AML-193 (cell line): ENCODE measurements at places on chromosomes 6 and 20.
A peak's percentile ranks its signal among the peaks of the same experiment; 100 is the strongest.

- no peak for DNase-seq
These were observed 93.8 kb upstream of the CD93 start for GRCh38 chr20:23179766-23180403.

GRCh38 chr6:149636124-149636523 lies 12.4 kb downstream of the KATNA1 start:
- DNase-seq, result no peak

DNA sequence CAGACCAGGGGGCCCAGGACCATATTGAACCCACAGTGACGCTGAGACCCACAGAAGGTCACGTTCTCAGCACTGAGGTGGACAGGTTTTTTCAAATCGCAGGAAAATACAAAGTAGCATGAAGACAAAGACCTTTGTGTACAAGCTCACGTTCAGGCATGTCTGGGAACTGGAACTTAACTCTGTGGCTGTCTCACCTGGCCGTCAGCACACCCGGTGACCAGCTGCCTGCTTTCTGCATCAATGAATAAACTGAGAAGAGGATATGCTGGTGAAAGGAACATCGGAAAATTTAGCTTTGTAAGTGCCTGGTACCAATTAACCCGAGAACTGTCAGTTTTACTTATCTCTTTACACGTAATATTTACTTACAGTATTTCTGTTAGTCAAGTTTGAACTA lies 36.5 kb downstream of the WDR27 start:
- no peak for DNase-seq

GRCh38 chr6:135329851-135330803 lies 149.0 kb downstream of the MYB start:
- DNase-seq, result no peak

DNA sequence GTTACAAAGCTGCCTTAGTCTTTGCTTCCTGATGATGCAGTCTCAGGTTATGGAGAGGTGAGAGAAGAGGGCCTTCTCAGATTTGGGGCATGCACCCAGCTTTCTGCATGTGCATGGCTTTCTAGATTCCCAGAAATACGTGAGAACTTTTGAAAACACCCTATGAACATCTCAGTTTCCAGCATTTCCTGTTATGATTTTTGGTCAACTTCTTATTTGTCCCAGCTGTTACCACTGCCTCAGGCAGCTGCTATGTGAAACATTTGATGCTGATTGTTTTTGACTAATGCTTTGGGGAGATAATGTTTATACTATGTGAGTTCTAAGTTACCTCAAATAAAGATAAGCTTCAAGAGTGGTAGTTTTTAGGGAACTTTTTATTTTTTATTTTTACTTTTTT lies 9.5 kb upstream of the SNAP25 start:
- DNase-seq, result no peak

DNA sequence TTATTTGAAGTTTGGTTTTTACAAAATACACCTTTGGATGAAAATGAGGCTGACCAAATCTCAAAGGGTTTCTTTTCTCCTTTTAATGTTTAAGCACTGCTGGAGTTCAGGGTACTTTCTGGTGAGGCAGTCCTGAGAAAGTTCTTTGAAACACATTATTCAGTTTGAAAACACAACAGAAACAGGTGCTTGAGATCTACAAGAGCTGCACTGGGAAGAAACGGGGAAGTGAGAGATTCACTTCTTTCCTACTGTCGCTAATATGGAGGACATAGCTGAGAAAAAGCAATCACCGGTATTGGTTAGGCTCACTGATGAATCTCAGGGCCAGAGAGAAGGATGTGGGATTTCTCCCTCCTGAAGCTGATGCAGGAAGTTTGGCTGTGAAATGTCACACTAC lies 22.9 kb upstream of the TMEM170B start:
- DNase-seq, result no peak

DNA sequence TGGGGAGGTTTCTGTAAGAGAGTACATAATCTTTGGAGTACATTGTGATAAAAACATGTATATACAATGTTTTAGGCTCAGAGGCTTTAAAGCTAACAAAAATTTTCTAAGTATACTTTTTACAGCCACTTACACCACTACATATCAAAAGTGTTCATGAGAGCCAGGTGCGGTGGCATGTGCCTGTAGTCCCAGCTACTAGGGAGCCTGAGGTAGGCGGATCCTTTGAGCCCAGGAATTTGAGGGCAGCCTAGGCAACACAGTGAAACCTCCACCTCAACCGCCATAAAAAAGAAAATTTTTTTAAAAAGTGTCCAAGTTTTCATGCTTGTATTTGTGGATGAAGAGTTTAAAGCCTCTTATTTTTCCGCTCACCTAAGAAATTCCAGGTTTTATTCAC lies 22.5 kb downstream of the SNX3 start:
- DNase-seq, result no peak

GRCh38 chr6:25193460-25194171 lies 85.6 kb upstream of the CARMIL1 start:
- DNase-seq, result no peak

DNA sequence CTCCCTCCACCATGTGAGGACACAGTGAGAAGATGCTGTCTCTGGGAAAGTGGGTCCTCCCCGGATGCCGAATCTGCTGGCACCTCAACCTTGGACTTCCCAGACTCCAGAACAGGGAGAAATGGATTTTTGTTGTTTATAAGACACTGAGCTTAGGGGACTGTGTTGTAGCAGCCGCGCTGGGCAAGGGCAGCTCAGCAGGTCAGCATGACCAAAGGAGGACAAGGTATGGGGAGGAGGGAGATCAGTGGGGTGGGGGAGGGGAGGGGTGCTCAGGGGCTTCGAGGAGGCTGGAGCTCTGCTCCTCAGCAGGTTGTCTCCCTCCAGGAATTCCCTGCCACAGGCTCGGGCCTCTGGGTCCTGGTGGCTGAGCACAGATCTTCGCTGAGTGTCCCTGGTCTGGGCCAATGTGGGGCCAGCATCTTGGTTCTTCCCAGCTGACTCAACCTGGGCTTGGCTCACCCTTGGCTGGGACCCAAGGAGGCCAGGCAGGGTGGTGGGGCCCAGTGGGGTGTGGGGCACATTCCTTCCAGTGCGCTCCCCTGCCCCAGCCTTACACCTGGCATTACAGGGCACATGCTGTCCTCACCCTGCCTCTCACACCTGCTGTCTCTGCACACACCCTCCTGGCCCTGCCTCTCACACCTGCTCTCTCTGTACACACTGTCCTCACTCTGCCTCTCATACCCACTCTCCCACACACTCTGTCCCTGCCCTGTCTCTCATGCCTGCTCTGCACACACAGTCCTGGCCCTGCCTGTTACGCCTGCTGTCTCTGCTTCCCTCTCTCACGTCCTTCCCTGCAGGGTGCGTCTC lies 107.3 kb downstream of the SYCP2 start:
- DNase-seq, result no peak

- DNase-seq, result no peak
These were observed 29.5 kb upstream of the TCFL5 start for GRCh38 chr20:62891111-62891510.

DNA sequence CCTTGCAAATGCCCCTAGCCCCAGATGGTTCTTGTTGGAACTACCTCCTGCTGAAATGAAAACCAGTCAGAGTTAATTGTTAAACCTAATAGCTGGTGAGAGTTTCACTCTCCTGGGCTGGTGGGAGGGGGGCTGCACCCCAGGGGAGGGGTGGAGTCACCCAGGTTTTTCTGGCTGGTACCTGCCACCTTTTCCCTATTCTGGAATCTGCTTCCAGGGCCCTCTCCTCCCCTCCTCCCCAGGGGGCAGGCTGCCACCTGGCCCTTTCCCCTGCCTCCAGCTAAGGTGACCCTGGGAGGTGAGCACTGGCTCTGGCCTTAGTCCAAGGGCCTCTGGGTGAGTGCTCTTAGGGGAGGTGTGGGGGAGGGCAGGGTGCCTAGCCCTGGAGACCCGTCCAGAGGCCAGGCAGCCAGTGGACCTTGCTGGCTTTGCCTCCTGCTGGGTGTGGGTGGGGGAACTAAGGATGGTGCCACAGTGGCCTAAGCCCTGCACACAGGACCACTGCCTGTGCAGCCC lies 48.8 kb upstream of the EPB41L1 start:
- no peak for DNase-seq

GRCh38 chr6:147625946-147626345 lies 117.5 kb downstream of the SAMD5 start:
- DNase-seq, result no peak

- DNase-seq, result no peak
These were observed 302.7 kb upstream of the ZFP64 start for GRCh38 chr20:52494244-52494643.

GRCh38 chr6:155354167-155354566 lies 39.9 kb upstream of the TFB1M start:
- no peak for DNase-seq

- no peak for DNase-seq
These were observed 87.0 kb downstream of the TBC1D7 start for GRCh38 chr6:13241364-13241763.

DNA sequence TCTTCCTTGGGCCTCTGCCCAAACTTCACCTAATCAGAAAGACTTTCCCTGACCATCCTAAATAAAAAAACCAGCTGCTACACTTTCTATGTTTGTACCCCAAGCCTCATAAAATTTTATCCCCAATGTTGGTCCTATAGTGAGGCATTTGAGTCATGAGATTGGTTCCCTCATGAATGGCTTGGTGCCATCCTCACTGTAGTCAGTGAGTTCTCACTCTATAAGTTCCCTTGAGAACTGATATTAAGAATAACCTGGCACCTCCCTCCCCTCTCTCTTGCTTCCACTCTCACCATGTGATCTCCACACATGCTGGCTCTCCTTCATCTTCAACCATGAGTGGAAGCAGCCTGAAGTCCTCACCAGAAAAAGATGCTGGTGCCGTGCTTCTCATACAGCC lies 316.9 kb upstream of the PRDM1 start:
- no peak for DNase-seq

DNA sequence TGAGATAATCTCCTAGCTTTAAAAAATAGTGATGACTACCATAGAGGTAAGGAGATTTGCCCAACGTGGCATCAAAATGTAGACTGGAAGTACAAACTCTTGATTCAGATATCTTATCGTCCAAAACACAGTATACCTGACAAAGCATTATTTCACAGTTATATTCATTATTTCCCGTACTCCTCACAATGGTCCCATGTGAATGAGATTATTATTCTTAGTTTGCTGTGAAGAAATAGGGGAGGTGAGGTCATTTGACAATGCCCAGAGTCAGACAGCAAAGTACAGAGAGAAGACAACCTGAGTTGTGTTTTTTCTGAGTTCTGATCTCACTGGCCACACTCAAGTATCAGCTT lies 1.2 kb upstream of the TFB1M start:
- peak; percentile 33 for DNase-seq

DNA sequence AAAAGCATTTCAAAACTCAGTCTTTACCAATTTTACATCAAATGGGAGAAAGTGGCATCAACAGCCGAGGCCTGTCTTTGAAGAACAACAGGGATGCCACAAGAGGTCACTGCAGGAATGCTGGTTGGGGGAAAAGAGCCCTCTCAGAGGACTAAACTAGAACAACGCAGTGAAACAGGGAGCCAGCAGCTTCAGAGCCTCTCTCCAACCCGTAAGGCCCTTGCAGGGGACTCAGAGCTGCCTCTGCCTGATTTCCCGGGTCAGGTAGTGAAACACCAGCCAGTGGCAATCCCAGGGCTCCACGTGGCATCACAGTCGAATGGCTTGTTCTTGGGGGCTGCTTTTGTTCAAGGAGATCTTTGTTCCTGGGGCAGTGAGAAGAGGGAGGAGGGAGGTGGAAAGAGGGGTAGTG lies 55.0 kb upstream of the KCNK16 start:
- DNase-seq, result no peak

DNA sequence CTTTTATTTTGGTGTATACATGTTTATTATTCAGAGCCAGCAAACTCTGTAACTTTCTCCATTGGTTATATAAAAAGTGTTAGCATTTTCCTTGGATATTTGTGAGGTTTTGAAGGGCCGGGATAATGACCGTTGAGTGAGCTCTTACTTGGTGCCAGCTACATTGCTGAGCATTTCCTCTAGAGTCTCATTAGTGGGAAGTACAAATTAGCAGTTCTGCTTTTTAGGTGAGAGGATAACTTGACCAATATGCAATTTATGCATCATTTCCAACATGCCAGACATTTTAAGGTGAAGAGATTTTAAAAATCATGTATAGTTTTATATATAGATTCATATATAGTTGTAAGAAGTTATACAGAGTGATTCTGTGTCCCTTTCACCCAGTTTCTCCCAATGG lies 84.3 kb downstream of the CARMIL1 start:
- peak; percentile 25 for DNase-seq

DNA sequence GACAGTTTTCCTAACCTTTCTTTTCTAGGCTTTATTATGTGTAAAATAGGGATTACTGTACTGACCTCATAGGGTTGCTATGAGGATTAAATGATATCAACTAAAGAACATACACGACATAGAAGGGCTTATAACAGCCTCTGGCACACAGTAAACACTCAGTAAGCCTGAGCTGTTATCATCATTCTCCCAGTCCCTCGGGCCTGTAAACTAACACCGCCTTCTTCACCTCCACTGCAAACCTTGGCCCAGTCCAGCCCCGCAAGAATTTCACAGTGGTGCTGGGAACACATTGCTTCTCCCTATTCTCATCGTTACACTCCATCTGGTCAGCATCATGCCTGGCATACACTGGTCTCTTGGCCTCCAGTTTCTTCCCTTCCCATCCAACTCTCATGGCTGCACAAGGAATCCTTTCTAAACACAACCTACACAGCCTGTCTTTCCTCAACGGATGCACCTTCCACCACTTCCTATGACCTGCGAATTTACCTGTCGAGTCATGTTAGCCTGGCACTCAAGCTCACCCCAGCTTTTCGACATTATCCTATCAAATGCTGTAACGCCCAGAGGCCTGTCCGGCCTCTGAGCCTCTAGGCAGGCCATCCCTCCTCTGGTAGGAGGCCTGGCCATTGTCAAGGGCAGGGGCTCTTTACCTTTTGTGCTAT lies 92.1 kb downstream of the FYN start:
- no peak for DNase-seq

GRCh38 chr20:40956542-40957264 lies 71.9 kb upstream of the TOP1 start:
- peak; percentile 33 for DNase-seq

DNA sequence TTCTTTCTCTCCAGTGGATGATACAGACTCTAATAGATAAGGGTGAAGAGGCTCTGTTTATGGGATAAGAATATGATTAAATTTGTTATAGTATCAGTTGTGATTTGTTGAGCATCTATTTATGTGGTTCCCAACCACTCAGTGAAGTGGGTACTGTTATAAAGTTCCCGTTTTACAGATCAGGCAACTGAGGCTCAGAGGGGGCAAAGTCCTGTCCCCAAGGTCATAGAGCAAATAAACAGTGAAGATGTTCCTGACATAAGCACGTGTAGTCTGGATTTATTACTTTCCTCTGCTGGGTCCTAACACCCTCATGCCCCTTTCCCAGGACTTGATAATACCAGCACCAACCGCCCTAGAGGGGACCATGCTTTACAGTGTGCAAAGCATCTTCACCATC lies 4.1 kb downstream of the DUSP15 start:
- no peak for DNase-seq
